Stimulated activated CD4-positive, alpha-beta T cell treated with anti-CD3 and anti-CD28 coated beads, Interleukin-4, amount 100 ng/mL, for 1 hour (primary cell): ENCODE measurements at places on chromosomes 2 and 18.

DNA sequence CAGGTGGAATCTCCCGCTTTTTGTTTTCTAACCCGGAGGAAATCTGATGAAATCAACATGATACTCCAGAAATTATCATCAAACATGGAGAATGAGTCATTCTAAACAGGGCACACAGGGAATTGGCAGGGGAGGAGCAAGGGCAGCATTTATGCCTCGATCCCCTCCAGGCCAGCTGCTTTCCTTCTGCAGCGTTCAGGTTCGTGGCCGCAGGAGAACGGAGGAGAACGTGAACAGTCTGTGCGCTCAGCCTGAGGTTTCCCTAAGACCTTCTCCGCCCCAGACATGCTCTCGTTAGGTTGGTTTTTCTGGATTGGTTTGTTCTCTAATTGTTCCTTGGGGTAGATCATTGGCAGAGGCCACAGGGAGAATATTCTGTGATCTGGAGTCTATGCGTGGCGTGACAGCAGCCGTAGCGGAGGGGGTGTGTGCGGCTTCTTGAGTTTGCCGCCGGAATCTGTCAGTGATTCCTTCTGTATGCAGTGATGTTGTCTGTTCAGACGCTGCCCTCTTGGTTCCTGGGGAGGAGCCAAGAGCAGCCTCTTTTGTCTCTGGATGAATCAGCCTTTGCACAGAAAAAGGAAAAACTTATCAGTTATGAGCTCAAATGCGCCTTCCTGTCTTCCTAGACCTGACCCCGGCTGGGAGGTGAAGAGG is 75.9 kb downstream of the SH3BP4 start:
- no peak for DNase-seq

DNA sequence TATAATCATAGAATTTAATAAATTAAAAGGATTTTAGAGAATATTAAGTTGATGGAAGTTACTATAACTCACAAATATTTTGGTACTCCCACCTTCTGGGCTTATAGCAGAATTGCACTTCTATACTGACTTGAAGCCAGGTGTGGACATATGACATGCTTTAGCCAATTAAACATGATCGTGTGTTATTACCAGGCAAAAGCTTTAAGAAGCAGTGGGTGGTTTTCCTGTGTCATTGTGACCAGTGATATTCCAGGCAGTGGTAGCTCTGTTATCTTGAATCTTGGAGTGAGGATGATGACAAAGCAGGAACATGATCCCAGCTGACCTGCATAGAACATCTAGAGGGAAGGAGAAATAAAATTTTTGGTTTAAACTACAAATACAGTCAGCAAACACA is 370.9 kb upstream of the ZEB2 start:
- DNase-seq: no peak

GRCh38 chr2:109335631-109336176 is 206.7 kb downstream of the SH3RF3 start:
- no peak for DNase-seq

DNA sequence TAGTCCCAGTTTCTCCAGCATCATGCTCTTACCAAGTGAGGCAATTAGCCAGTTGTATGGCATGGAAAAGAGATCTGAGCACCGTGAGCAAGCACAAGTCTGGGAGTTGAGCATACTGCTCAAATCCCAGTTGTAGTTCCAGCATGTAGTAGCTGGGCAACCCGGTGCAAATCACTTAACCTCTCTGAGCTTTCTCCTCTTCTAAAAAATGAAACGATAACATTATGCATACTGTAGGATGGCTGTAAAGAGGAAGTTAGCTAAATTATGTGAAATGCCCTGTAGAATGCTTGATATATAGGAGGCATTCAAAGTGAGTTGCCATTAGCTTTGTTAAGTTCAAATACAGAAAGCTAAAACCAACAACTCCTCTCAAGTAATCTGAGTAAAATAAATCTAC is 164.0 kb upstream of the ZEB2 start:
- DNase-seq: no peak

- peak; percentile 9 for DNase-seq
These were observed 82.0 kb upstream of the SLC66A3 start for GRCh38 chr2:11073251-11073650.

DNA sequence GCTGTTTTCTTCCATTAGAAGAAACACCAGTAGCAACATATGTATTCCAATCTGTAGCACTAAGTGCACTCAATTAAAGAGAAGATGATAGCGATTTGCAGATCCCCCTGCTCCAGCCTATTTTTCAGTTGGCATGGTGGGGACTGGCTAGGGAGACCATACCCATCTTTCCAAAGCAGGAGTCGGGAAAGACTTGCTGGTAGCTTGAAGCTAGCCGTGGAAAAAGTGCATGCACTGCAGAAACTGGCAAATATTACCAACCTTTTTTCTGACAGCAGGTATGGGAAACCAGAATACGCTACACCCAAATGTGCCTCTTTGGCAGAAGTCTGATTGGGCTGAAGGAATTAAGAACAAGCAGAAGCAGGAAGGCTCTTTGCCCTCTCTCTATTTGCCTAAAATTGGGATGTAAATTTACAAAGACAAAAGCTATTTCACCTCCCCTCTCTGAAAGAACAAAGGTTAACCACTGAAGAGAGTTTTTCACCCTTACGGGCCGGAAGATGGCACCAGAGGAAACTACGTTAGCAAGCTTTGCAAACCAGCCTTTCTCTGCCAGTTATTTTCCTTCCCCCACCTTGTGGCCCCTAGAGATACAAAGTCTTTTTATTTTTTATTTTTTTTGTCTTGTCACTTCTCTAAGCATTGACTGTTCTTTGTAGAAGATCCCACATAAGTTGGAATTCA is 273.1 kb downstream of the DLGAP1 start:
- DNase-seq: no peak

DNA sequence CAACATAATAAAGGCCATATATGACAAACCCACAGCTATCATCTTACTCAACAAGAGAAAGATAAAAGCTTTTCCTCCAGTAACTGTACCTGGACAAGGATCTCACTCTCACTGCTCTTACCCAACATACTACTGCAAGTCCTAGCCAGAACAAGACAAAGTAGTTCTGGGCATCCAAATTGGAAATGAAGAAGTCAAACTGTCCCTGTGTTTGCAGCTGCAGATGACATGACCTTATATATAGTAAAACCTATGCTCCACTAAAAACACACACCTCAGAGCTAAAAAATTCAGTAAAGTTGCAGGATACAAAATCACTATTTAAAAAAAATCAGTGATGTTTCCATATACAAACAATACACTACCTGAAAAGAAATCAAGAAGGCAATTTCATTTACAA is 32.2 kb downstream of the USP34 start:
- no peak for DNase-seq

DNA sequence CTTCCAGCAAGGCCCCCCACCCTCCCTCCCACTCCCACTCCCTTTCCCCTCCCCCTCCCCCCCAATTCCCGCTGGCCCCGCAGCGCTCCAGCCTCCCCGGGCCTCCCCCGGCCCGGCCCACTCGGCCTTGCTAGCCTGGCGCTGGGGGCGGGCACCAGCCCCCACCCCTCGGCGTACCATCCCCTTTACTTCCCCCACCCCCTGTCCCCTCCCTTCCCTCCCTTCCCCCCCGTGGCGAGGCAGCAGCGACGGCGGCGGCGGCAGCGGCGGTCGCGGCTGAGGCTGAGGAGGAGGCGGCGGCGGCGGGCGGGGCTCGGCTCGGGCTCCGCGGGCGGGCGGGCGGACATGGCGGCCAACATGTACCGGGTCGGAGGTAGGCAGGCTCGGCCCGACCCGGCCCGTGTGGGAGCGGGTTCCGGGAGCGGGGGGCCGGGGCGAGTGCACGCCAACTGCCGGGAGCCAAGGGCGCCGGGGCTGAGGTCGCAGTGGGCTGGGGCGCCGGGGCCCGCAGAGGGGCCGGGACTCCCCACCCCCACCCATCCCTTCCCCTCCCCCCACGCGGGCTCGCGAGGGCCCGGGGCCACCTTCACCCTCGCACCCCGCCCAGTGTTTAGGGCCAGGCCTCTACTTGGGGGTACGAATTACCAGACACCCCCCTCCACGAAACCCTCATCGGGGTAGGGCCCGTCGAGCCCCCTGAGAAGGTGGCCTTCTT is at the start of gene MTA3:
Gene MTA3 (plus strand): TSS at position 232 of the 715 bp plus-strand sequence. CDS start 114 bp downstream, at position 346.
- DNase-seq: peak; percentile 73

DNA sequence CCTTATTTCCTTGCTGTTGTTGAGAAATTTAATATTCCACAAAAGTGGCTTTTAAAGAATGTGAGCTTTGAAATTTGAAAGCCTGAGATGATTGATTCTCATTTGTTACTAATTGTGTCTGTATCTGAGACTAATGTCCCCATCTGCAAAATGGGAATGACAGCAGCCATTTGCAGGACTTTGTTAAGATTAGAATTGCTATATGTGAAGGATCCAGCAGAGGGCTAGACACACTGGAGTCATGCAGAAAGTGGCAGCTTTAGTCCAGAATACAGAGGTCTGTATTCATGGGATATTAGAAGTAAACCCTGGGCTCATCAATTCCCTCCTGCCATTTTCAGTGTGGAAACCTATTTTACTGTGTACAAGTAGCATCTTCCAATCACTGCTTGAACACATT is 296.5 kb upstream of the GYPC start:
- no peak for DNase-seq

- DNase-seq: no peak
These were observed 336 bp upstream of the DDX1 start for GRCh38 chr2:15591373-15591691.

- DNase-seq: peak; percentile 4
These were observed 77.4 kb downstream of the THNSL2 start for GRCh38 chr2:88247531-88247930.

- no peak for DNase-seq
These were observed 38.8 kb downstream of the LIMS1 start for GRCh38 chr2:108573061-108573460.
